ENCODE measurements at places on chromosomes 2 and 18.

DNA sequence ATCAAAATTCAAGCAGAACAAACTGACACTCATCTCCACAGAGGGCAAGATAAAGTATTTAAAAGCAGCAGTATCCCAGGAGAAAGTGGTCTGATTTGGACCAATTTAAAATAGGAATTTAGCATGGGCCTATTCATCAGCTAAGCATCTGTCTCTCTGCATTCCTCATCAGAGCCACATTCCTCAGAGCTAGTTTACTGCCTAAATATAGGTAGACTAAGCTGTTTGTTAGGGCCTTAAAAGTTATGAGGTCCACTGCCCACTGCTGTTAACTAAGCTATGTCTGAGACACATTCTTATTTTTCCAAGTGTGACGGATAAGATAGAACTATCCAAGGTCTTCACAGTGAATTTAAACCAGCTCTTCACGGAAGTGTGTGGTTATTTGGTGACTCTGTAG is 17.6 kb downstream of the NEB start:
- no peak for DNase-seq

DNA sequence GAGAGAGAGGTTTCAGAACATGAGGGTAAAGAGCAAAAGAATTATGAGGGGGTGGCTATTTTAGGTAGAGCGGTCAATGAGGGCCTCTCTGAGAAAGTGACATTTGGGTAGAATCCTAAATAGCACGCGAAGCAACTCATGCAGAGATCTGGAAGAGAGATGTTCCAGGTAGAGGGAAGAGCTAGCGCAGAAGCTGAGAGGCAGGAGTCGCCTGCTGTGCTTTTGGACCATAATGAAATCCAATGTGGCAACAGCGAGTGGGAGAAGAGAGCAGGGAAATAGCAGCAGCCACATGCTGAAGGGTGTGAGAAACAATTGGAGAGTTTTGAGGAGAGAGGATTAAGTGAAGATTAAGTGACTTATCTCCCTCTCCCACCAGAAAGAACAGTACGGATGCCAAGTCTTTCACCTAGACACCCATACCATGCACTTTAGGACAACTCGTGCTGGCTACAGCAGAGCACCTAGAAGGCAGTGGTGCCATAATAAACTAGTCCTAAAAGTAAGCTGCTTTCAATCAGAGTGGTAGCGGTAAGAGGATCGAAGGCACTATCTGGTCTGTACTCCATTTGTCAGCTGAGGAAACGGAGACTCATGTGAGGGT is 129.7 kb downstream of the LRP2 start:
- no peak for DNase-seq

DNA sequence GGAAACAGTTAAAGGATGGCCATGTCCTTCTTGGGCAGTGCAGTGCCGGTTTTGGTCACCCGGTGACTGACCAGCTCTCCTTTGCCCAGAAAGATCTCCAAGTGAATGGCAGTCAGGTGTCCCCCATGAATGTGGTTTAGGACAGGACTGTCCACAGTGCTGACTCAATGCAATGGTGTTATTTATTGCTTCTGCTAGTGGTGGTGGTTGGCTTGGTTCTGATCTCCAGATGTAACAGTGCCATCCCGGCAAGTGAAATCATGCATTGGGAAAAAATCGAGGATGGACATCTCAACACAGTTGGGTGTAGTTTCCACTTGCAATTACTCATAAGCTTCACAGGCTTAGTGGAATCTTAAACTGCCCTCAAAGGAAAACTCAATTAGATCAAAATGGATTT is 81.9 kb downstream of the TGOLN2 start:
- no peak for DNase-seq

- no peak for DNase-seq
These were observed 45.0 kb upstream of the CYTIP start for GRCh38 chr2:157488877-157489276.

DNA sequence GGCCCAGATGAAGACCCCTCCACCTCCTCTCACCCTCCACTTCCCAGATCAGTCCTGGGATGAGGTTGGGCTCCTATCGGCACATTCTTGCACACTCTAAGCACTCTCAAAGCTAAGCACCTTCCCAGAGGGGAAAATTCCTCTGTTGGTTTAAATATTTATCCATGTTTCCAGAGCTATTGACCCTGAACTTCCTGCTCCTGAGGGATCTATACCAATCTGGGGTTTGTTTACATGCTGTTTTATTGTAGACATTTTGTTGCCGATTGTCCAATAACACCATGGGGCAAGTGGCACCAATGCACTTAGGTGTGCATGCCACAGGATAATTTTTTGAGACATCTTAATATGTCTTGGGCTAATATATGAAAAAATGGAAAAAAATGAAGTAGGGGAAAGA is 476.2 kb downstream of the SLC4A3 start:
- DNase-seq, result no peak

DNA sequence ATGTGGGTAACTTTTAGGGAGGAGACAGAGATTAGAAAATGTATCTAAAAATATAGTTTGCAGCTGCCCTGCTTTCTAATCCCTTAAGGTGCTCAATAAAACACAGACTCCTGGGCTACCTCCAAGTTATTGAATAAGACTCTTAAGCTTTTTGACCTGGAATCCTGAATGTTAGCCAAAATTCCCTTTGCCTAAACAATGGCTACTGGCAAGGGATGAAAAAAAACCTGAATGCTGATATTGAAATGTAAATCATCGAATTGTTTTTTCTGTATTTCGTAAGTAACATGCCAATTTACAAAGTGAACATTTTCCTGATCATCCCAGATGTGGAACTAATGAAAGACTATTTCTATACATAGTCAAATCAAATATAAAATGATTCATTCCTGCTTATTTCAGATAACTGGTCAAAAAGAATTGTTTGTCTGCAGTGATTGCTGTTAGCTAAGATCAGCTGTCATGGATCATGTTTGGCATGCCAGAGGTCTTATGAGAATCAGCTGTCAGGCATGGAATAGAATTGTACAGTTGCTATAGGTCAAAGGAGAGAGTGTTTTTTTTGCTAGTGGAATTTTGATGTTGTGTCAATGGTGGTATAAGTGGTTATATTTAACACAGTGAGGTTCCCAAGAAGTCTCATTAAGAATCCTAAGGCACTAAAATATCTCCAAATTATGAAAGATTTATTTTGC is 363.6 kb upstream of the CWC22 start:
- DNase-seq, result no peak

- no peak for DNase-seq
These were observed 540.9 kb upstream of the NRP2 start for GRCh38 chr2:205141381-205141780.

- DNase-seq, result no peak
These were observed 5.8 kb upstream of the SEMA4C start for GRCh38 chr2:96875498-96876268.

- no peak for DNase-seq
These were observed 106.9 kb downstream of the LIPG start for GRCh38 chr18:49668574-49669275.

DNA sequence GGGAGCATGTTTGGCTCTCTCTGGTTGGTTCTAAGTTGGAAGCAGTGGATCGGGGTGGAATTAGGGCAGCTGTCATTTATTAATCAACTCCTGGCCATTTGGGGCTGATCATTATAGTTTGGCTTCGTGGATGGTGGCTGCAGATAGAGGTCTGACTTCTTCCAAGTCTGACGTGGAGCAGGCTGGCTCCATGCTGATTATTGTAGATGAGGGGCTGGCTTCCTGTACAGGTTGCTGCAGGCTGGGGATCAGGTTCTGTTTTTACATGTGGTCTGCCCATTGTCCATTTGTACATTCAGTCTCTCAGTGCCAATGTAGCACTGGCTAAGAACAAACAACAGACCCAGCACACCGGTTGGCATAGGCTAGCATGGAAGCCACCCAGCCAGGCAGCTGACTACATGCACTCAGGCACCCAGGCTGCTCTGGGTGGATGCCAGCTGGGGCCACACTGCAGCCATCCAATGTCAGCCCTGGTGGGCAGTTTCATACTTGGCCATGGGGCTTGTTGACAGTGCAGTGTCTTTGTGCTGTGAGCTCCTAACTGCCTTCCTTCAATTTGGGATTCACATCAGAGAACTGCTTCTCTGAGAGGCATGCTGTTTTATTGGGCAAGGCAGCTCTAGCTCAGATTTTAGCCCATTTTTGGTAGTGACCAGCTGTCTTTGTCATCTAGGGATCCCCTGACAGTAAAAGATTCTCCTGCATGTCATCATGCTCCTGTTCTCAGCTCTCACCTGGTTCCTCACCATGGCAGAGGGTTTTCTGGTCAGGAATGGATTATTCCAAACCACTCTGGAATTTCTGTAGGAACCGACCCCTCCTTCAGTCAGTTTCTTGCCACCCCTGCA is 25.4 kb downstream of the NPAS2 start:
- no peak for DNase-seq

DNA sequence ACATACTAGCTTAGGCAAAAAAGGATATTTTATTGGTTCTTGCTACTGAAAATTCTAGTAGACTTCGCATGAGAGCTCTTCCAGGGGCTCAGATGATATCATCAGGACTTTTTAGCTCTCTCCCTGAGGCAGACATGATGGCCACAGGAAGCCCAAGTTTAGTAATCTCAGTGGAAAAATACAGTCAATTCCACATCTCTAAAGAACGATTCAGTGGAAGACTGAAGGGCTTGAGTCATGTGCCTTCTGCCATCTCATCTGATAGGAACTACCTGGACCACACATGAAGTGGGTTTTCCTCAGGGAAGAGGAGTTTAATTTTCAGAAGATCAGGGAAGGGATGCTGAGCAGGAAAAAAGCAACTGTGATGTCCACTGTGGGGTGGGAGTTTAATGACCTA is 117.3 kb downstream of the TTC27 start:
- no peak for DNase-seq

DNA sequence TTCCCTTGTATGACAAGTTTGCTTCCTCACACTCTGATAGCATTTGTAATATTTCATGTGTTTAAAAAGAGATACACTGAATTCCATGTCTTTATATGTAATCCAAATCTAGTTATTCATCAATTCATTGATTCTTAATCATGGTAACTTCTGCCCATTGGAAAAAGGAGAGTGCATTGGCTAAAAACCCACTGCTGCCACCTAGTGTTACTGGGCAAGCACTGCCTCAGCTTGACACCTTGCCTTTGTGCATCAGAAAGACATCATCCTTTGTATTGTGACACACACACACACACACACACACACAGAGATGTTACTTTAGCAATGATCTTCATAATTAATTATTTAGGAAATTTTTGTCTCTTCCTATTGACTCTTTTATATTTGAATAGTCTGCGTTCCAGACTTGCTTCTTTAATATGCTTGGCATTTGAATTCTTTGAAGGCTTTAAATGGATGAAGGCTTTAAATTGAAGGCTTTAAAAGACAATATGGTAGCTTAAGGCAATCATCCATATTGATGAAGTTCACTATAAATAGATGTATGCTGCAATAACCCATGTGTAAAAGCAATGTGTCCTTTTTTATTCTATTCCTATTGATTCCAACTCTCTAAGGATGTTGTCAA is 414.2 kb upstream of the CHST9 start:
- DNase-seq, result peak; percentile 16

DNA sequence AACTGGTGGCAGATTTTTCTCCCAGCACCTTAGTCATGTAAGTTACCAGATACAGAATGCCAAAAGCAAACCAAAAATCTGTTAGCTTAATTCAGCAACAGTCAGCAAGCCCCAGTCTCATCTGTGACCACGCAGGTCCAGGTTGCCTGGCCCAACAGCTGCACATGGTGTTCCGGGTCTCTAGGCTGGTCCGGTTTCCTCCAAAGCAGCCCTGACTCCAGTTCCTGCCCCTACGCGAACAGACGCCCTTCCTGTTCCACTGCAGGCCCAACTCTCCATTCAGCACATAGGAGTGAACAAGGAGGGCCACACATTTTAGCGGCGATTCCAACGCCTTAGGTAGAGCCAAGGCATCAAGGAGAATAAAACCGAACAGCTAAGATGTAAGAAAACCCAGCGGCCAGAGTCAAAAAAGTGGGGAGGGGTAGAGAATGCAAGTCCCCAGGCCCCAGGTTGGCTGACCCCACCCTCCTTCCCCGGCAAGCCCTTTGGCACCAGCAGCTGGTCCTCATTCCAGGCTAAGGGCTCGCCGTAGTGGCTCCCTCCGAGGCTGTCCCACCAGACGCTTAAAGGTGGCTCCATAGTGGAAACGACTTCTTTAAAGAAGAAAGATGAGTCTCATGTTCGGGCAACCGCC is 1.5 kb downstream of the STK25 start:
- no peak for DNase-seq

- DNase-seq, result no peak
These were observed 9.1 kb upstream of the COL3A1 start for GRCh38 chr2:188964976-188965546.

- no peak for DNase-seq
These were observed 157.0 kb downstream of the BARD1 start for GRCh38 chr2:214652473-214652872.

- peak; percentile 50 for DNase-seq
These were observed 177.9 kb upstream of the ARL4C start for GRCh38 chr2:234674781-234675201.

DNA sequence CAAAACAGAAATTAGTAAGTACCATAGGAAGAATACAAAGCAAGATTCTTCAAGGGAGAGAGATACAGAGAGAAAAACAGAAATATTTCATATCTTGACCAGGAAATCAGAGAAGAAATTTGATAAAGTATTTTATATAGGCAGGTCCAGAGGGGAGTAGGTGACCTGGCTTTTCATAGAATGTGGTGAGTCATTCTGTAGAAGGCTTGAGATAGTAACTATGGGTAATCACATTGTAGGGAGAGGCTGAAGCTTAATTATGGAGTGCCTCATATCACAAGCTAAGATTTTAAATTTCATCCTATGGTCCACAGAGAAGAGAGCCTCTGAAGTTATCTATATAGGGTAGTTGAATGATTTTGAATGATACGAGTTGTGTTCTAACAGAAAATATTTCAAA is 195.0 kb upstream of the CYRIA start:
- DNase-seq, result no peak

GRCh38 chr2:157264099-157264498 is 6.6 kb downstream of the GALNT5 start:
- peak; percentile 64 for DNase-seq

GRCh38 chr2:181264001-181264400 is 193.2 kb upstream of the ITGA4 start:
- DNase-seq, result no peak

- no peak for DNase-seq
These were observed 235.8 kb downstream of the MREG start for GRCh38 chr2:215777465-215778044.

- DNase-seq, result no peak
These were observed 280.9 kb upstream of the ZSWIM2 start for GRCh38 chr2:187129868-187130267.

DNA sequence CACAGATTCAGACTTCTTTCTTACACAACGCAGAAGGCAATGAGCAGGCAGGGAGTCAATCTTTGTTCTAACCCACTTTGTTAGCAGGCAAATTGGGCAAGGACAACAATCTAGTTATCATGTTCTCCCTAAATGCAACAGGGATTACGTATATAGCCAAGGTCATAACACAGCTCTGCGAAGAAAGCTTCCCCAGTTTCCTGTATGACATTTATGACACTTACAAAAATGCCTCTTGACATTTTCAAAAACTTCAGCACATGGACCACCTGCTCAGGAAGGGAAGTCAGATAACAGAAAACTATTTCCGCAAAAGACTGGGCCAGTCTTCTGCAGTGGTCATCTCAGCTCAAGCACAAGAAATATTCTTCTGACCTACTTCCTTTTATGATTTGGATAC is 106.1 kb downstream of the IRS1 start:
- no peak for DNase-seq

GRCh38 chr2:100408104-100408503 is 9.4 kb downstream of the CHST10 start:
- no peak for DNase-seq

GRCh38 chr2:96946625-96947024 is 39.8 kb downstream of the FAM178B start:
- no peak for DNase-seq

Measured in fibroblast of gingiva (primary cell).